ENCODE measurements at places on chromosomes 2 and 18. TPM values are rescaled to one million over a fixed set of nuclear protein-coding genes. Genes with fewer than 3 reads are reported as not detected.
A peak's percentile ranks its signal among the peaks of the same experiment; 100 is the strongest.

- no peak for DNase-seq
- H3K4me3 ChIP-seq = no peak overlapping the region
- H3K27ac ChIP-seq = no peak overlapping the region
- H3K36me3 ChIP-seq = no peaks in the 10 kb centered on the region
- no peaks in the 10 kb centered on the region for H3K4me1 ChIP-seq
- H3K27me3 ChIP-seq = no peaks in the 10 kb centered on the region
Observed at GRCh38 chr2:142291969-142292368, 161.2 kb upstream of the LRP1B start.

- no peaks in the 10 kb centered on the region for H3K27me3 ChIP-seq
- no peak overlapping the region for H3K27ac ChIP-seq
- DNase-seq = no peak
- no peak overlapping the region for H3K4me3 ChIP-seq
Observed at GRCh38 chr18:42113529-42114191, 158.6 kb downstream of the PIK3C3 start.

GRCh38 chr2:191231995-191232394 is 13.2 kb upstream of the MYO1B start:
- DNase-seq = peak; percentile 64
- no peaks in the 10 kb centered on the region for H3K27me3 ChIP-seq
- no peak overlapping the region for H3K4me3 ChIP-seq
- H3K4me1 ChIP-seq = no peaks in the 10 kb centered on the region

GRCh38 chr18:69981948-69982347 is 34.3 kb upstream of the CD226 start:
- no peak for DNase-seq
- H3K27ac ChIP-seq = peak overlapping the region; percentile 18
- no peaks in the 10 kb centered on the region for H3K36me3 ChIP-seq

- no peaks in the 10 kb centered on the region for H3K36me3 ChIP-seq
- DNase-seq = no peak
- H3K4me1 ChIP-seq = 0 out of 2 replicates have a peak, but pooled peaks cover 6% of the 10 kb centered on the region
Observed at GRCh38 chr2:120555092-120555491, 180.6 kb upstream of the GLI2 start.

GRCh38 chr2:206040525-206040924 is 45.4 kb downstream of the INO80D start:
- H3K4me3 ChIP-seq = no peak overlapping the region
- 0 out of 2 replicates have a peak, but pooled peaks cover 16% of the 10 kb centered on the region for H3K36me3 ChIP-seq

- H3K27ac ChIP-seq = no peak overlapping the region
- no peak overlapping the region for H3K4me3 ChIP-seq
- no peaks in the 10 kb centered on the region for H3K4me1 ChIP-seq
- H3K36me3 ChIP-seq = no peaks in the 10 kb centered on the region
- H3K27me3 ChIP-seq = no peaks in the 10 kb centered on the region
- DNase-seq = no peak
Observed at GRCh38 chr2:111252436-111252835, 131.7 kb downstream of the BCL2L11 start.

- H3K27me3 ChIP-seq = no peaks in the 10 kb centered on the region
- no peaks in the 10 kb centered on the region for H3K4me1 ChIP-seq
- H3K27ac ChIP-seq = no peak overlapping the region
- no peak overlapping the region for H3K4me3 ChIP-seq
- peaks cover 12% of the 10 kb centered on the region for H3K36me3 ChIP-seq
Observed at GRCh38 chr2:42336361-42336965, 24.6 kb downstream of the COX7A2L start.

Gene IGFBP2
- total RNA-seq = 309 TPM

- H3K27me3 ChIP-seq = no peaks in the 10 kb centered on the region
- peak overlapping the region; percentile 32 for H3K27ac ChIP-seq
- H3K4me3 ChIP-seq = no peak overlapping the region
- H3K4me1 ChIP-seq = no peaks in the 10 kb centered on the region
Observed at GRCh38 chr18:12679183-12679786, 21.4 kb upstream of the SPIRE1 start.

- peak; percentile 24 for DNase-seq
- no peaks in the 10 kb centered on the region for H3K36me3 ChIP-seq
- no peak overlapping the region for H3K27ac ChIP-seq
- H3K27me3 ChIP-seq = no peaks in the 10 kb centered on the region
- no peak overlapping the region for H3K4me3 ChIP-seq
Observed at GRCh38 chr2:136128905-136129304, 11.0 kb upstream of the CXCR4 start.

- no peak for DNase-seq
- no peaks in the 10 kb centered on the region for H3K27me3 ChIP-seq
- no peak overlapping the region for H3K4me3 ChIP-seq
- H3K36me3 ChIP-seq = no peaks in the 10 kb centered on the region
Observed at GRCh38 chr18:8625461-8626092, 16.3 kb downstream of the RAB12 start.

Gene CAPN13
- total RNA-seq = 0.94 TPM

Gene ZBTB7C
- total RNA-seq = 0.14 TPM

Measured in GM23338 (cell line).